Suppressor macrophage treated with lipopolysaccharide for 4 hours (primary cell): ENCODE measurements at places on chromosomes 2 and 18.

- DNase-seq: no peak
Observed at GRCh38 chr18:43887491-43887890, 610.2 kb upstream of the SYT4 start.

GRCh38 chr2:151525821-151526373 lies 116.2 kb downstream of the RIF1 start:
- no peak for DNase-seq

DNA sequence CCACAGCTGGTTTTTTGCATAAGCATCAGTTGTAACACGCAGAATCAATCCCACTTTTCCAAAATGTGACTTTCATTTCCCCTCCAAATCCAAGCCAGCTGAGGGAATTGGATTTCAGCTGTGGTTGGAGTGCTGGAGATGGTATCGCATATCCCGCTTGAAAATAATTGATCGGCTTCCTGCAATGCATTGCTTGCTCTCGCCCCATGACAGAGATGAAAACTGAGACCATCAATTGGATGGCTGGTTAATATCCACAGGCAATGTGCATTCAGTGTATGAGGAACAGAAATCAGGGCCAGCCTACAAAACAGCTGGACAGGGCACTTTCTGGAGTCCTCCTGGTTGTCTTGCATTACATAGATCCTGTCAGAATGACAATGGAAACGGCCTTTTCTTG lies 135.3 kb downstream of the MAIP1 start:
- DNase-seq: no peak

DNA sequence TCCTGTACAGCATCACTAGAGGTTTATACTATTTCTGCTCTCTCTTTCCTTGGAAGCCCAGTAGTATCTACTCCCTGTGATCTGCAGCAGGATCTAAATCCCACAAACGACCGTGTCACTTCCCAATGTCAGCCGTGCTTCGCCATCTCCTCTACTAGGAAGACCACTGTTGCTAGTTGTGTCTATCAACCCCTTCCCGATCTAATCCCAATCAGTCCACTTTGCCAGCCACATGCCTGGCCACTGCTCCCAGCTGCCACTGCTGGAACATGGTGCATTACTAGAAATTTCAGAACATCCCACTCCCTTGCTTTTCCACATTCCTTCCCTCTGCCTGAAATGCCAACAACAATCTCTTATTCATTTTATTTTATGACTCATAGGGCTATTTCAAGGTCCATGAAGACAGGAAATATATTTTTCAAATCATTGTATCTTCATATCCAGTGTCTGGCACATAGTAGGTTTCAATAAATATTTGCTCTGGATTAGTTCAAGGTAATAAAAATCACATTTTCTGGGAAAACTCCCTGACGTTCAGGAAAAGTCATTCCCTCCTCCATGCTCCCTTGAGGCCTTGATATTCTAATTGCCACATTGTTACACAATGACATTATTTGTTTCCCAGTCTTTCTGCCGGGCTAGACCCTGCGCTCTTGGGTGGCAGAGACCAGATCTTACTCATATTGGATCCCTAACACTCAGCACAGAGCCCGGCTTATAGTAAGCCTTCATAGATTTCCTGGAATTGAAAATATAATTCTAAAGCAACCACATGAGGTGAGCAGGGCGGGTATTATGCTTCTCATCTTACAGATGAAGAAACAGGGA lies 2.1 kb upstream of the TRIB2 start:
- DNase-seq: no peak

- no peak for DNase-seq
Observed at GRCh38 chr2:180990337-180990736, 9.9 kb downstream of the UBE2E3 start.

GRCh38 chr18:34370704-34371395 lies 146.1 kb upstream of the NOL4 start:
- no peak for DNase-seq

DNA sequence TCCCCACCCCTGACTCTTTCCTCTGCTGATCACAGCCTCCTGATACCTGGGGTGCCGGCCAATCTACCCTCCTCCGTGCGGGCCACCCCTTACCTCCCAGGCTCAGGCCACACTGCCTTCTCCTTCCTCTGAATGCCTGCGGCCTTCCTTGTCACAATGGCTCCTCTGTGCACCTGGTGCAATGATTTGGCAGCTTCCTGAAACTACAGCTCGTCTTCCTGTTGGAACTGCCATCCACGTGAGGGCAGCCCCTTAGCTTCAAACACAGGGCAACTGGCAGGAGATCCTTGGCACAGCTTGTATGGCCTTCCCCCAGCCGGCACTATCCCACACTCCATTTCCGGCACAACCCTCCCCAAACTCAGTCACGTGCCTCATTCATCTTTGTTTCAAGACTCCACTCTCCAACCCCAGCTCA lies 69.0 kb downstream of the STPG4 start:
- no peak for DNase-seq

GRCh38 chr2:224657349-224657748 lies 58.8 kb downstream of the CCDC195 start:
- no peak for DNase-seq

DNA sequence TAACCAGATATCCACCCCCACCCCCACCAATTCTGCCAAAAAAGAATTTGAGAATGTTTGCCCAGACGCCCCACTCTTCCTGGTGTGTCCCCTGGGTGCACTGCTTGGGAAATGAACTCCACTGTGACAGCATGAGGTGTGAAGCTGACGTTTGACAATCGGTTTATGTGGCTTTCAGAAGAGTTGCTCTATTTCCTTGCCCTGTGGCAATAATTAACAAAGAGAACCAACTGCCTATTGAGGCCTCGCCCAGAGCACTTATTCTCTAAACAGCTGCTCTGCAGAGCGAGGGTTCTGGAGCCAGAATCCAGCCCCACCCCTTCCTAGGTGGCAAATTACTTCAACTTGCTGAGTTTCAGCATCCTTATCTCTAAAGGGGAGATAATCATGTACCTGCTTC lies 115.8 kb upstream of the SIX3 start:
- no peak for DNase-seq

DNA sequence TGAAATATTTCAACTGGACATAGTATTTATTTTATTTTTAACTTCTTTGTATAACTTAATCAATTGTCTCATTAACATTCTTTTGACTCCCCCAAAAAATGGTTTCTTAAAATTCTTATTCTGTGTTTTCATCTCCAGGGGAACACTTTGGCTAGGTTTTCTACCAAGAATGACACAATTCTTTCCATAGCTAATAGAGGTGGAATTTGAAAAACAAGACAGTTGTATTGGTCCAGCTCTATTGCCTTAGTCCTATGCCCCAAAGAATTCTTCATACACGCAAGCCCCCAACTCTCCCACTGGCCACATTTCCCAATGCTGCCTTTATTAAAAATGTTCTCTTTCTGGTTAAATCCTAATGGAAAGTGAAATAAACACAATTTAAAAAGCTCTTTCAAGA lies 104.7 kb upstream of the PKDCC start:
- no peak for DNase-seq

DNA sequence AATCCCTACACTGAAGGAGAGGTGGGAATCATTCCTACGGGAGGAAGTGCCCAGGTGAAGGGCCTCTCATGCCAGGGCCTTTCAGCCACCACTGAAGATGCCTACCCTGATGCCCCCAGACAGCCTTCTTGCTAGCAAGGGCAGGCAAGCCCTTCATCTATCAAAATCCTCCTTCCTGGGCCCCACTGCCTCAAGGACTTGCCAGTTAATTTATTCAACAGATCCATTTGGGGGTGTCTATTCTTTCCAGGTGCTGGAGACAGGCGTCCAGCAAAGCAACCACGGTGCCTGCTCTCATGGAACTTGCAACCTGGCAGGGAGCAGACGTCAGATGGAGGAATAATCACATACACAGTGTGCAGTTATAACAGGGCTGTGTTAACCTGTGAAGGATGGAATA lies 95.5 kb downstream of the GYPC start:
- DNase-seq: no peak

DNA sequence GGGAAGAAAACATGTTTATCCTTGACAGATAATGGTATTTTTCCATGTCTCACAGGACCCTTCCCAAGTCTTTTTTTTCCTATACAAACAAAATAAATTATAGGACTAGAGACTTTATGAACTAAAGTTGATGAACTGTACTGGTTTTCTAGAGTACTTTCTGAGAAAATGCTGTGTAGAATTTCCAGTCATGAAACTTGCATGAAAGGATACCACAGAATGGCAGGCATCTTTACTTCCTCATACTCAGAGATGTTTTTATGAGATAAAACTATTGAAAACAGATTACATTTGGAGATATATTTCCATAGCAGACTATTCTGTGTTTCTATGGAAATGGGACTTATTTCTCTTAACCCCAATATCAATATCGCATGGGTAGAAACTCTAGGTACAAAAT lies 403.5 kb downstream of the PARD3B start:
- no peak for DNase-seq

GRCh38 chr2:165815299-165816141 lies 21.5 kb upstream of the GALNT3 start:
- DNase-seq: no peak

GRCh38 chr2:854460-854859 lies 96.2 kb upstream of the SNTG2 start:
- no peak for DNase-seq

DNA sequence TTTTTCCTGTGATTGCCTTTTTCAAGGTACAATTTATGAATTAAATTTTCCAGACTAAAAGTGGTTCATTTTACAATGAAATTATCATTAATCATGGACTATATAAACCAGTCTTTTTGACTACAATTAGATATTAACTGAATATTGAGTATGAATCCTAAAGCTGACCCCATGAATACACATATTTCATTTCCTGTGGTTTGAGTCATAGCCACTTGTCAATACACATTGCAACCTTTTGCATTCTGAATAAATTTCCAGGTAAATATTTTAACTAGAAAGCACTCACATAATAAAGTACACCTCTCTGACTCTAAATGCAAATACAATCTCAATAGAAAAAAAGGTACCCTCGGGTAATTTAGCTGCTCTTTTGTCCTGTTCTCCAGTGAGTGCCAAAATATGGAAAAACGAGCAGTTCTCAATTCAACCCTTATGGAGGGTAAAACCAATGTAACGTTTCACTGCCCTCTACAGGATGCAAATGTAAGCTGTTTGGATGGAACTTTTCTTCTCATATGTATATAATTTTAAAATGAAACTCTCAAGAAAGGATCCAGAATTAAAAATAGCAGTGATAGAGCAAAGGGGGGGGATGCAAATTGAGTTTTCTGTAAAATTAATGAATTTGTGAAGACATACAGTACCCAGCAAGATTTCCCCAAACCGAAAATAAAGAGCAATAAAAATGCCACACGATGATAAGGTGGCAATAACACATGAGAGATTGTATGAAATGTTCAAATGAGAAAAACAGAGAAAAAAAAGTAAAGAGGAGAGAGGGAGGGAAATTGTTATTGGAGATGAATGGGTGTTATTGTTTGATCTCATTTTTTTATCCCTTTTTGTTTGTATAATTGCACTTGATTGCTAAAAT lies 1795.7 kb upstream of the PIK3C3 start:
- DNase-seq: peak; percentile 12

DNA sequence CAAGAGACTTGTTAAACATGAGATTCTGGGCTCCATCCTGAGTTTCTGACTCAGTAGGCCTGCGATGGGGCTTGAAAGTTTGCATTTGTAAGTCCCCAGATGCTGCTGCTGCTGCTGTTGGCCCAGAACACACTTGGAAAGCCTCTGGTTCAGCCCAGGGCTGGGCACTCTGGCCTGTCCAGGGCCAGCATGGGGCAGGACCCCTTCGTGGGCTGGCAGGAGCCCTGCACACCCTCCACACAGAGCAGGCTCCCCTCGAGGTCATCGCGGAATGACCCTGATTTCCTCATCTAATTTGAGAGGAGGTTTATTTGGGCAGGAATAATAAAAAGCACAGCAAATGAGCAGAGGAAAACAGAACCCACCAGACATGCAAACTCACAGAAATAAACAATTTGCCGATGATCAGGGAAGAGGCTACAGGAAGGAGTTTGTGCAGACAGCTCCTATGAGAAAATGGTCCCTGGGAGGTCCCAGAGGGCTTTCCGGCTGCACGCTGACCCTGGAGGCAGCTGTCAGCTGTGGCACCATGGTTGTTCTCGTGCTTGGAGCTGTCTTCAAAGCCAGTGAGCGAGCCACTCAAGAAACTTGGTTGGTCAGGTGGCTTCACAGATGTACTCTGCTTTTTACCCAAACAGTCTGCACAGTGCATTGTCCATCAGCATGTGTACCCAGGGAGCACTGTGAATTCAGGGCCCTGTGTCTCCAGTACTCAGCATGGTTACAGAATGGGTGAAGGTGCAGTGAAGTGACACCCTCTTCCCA lies 119.3 kb downstream of the GLI2 start:
- DNase-seq: no peak

DNA sequence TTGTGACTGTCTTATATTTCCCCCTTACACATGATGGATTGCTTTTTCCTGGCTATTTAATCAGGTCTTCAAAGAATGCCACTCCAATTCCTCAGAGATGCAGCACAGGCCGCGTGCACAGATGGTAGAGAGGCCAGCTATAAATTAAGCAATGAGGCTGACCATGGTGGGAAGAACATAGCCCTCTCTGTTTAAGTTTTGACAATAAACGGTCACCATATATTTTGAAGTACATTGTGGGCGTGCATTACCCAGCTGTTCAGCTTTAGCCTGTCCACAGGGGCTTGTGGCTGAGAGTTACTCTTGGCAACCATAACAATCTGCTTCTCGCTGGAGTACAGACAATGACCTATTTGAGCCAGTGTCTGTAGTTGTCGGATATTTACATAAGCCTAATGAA lies 730.8 kb downstream of the DCC start:
- DNase-seq: no peak

GRCh38 chr2:187165936-187166610 lies 282.0 kb downstream of the CALCRL start:
- no peak for DNase-seq

GRCh38 chr18:71079606-71080005 lies 790.8 kb downstream of the SOCS6 start:
- DNase-seq: no peak

GRCh38 chr2:68040078-68040477 lies 22.7 kb downstream of the C1D start:
- no peak for DNase-seq

- DNase-seq: no peak
Observed at GRCh38 chr18:13378150-13378549, 159.6 kb downstream of the LDLRAD4 start.

DNA sequence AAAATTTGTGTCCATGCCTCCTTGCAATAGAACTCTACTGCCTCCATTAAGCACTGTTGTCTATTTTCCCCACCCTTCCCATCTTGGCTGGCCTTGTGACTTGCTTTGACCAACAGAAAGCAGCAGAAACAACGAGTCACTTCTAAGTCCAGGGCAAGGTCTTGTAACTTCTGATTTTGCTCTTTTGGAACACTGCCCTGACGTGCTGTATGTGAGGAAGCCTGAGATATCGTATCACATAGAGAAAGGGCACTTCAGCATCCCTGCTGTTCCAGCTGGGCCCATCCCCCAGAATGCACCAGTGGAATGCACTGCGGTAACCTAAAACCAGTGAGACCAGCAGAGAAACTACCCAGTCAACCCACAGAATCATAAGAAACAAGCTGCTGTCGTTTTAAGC lies 28.1 kb downstream of the NCKAP1 start:
- DNase-seq: no peak

DNA sequence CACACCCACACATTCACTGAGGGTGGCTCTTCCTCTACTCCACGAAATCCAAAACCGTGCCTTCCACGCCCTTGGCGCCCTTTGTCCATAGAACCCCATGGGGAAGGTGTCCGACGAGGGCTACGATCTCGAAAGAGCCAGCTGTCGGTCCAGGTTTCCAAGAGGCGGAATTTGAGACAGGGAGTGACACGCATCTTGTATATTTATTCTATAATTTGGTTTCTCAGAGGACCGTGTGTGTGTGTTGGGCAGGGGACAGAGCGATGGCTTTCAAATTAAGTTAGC lies 726 bp downstream of the C2orf69 start:
- DNase-seq: no peak

GRCh38 chr18:32881009-32881408 lies 108.2 kb upstream of the KLHL14 start:
- DNase-seq: no peak
